ENCODE measurements at places on chromosomes 12 and 14.

GRCh38 chr12:49296034-49296835 is 1.3 kb downstream of the PRPH start:
- peak; percentile 13 for DNase-seq

DNA sequence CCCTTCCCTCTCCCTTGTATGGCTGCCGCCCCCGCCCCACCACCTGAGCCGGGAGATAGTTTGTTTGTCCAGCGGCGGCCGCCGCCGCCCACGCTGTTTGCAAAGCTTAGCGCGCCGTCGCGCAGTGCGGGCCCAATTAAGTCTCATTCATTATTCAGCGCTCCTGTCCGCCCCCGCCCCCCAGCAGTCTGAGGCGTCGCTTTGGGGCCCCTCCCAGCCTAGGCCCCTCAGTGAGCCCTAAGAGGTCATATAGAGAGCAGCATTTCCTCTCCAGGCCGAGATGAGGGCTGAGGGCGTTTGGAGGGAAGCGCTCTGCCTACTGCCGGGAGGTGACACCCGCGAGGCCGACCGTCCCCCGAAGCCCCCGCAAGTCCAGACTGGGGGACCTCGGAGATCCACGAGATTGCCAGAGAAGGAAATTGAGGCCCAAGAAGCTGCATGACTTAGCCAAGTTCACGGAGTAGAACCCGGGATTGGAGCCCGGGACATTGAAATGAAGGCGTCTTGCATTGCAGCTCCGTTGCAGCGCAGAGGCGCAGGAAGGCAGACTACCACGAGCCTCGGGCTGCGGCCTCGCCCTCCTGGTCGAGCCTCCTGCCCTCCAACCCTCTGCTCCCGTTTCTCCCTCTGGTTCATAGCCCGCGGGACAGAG is at the start of gene DNAJC22:
TSS of gene DNAJC22 (plus strand) at position 230 of the 652 bp plus-strand sequence. CDS start 1,985 bp downstream, outside the sequence.
- no peak for DNase-seq

GRCh38 chr12:33245434-33245833 is 194.2 kb downstream of the SYT10 start:
- DNase-seq = no peak

DNA sequence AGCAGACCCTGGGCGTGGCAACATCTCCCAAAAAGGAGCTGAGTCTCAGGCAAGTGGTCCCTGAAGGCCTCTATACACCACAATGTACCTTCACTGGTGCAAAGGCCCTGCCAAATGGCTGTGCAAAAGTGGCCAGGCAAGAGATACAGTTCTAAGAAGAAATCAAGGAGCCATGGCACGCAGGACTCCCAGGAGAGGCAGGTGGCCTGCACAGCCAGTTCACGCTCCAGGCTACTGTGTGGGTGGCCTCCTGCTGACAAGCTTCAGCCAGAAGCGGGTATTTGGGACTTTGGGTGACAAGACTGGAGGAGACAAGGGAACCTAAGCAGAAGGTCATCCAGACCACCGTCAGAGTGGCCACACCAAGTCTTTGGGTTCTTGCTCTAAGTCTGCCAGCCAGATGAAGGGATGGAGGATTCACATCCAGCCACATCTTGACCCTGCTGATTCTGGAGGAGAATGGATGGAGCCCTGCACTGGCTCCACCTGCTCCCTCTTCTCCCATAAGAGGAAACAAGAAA is 20.5 kb upstream of the ZFP36L1 start:
- DNase-seq = no peak

- no peak for DNase-seq
These were observed 322.2 kb downstream of the TMEM121 start for GRCh38 chr14:105848570-105848969.

- DNase-seq = peak; percentile 17
These were observed 8.0 kb downstream of the SCNN1A start for GRCh38 chr12:6367065-6367968.

DNA sequence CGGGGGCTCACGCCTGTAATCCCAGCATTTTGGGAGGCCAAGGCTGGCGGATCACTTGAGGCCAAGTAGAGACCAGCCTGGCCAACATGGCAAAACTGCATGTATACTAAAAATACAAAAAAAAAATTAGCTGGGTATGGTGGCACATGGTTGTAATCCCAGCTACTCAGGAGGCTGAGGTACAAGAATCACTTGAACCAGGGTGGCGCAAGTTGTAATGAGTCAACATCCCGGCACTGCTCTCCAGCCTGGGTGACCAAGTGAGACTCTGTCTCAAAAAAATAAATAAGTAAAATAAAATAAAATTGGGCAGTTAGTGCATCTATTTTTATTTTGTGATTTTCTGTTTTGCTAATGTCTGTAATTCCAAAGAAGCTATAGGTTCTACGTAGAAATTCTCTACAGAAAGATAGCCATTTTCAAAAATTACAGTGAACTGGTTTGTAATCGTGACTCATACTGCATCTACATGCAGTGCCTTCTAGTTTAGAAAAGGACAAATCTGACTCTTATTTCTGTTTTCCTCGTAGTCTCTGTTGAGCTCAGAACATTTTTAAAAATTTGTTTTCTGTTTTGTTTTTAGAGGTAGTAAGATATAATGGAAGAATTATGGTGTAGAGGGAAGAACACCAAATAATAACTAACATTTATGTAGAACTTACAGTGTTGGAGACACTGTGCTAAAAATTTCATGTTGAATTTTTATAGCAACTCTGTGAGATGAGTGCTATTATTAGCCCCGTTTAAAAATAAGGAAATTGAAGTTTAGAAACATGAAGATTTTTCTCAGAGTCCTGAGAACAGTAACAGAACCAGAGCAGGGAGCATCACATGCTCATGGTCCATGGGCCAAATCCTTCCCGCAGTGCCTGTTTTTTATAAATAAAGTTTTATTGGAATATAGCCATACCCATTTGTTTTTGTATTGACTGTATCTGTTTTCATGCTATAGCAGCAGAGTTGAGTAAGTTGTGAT is 201.2 kb downstream of the SYNE2 start:
- no peak for DNase-seq

GRCh38 chr14:94372021-94372605 is 16.3 kb downstream of the SERPINA1 start:
- DNase-seq = no peak

GRCh38 chr12:67927324-67927723 is 61.9 kb upstream of the IFNG-AS1 start:
- DNase-seq = no peak

- DNase-seq = no peak
These were observed 690.9 kb upstream of the LMO3 start for GRCh38 chr12:17296882-17297281.

- DNase-seq = no peak
These were observed 25.1 kb upstream of the ATF7IP start for GRCh38 chr12:14340371-14340770.

DNA sequence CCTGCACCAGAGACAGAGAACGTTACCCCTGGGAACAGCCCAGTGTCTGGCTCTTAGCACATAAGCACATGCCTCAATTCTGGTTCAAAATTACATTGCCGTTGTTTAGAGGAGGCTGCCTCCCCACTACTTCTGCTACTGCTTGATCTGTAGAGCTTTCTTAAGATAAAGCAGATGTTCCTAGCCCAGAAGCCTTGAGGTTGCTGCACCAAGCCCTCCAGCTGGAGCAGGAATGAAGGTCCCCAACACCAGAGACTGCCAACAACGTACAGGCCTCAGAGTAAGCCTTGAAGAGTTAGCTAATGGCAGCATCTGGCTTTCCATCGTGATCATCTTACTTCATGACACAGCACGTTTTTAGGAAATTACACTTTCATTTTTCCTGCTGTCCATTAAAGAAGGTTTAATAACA is 34.7 kb upstream of the AMIGO2 start:
- DNase-seq = no peak

DNA sequence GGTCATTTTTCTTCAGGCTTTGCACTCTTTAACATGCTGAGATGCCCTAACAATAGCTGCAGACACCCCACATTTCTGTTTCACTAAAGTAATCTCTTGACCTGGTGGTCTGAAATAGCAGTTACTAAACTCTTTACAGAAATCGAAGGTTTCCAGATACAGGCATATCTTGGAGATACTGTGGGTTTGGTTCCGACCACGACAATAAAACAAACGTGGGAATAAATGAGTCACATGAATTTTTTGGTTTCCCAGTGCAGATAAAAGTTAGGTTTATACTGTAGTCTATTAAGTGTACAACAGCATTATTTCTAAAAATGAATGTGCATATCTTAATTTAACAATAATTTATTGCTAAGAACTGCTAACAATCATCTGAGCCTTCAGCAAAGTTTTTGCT is 208.7 kb downstream of the EGLN3 start:
- no peak for DNase-seq

DNA sequence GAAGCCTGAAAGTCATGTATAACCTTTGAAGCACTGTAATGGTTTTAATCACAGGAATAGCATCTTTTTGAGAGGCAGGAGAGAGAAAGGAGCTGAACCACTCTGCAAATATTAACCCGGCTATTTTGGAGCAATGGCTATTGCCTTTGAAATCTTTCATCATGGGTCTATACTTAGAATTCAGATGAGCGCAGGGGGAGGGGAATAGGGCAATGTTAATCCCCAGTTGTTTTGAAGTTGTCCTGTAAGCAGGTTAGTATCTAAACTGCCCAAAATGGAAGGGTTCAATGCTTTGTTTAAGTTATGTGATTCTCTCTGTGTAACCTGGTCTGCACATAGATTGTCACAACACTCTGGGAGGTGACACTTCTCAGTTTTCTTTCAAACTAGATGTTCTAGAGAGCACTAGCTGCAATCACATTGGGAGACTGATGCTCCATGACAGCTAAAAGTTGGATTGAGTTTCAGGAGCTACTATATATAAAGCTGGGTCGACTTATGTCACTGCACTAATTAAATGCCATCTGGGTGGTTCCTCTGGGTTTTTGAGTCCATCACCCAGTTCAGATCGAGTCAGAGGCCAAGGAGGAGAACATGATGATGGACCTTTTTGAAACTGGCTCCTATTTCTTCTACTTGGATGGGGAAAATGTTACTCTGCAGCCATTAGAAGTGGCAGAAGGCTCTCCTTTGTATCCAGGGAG is at the start of gene MYF6:
TSS of gene MYF6 (plus strand) at position 509 of the 704 bp plus-strand sequence. CDS start at position 595, 86 bp downstream.
- no peak for DNase-seq

- no peak for DNase-seq
These were observed 14.6 kb downstream of the PSMD9 start for GRCh38 chr12:121903202-121903601.

- DNase-seq = no peak
These were observed 21.1 kb upstream of the VWF start for GRCh38 chr12:6145564-6145963.

DNA sequence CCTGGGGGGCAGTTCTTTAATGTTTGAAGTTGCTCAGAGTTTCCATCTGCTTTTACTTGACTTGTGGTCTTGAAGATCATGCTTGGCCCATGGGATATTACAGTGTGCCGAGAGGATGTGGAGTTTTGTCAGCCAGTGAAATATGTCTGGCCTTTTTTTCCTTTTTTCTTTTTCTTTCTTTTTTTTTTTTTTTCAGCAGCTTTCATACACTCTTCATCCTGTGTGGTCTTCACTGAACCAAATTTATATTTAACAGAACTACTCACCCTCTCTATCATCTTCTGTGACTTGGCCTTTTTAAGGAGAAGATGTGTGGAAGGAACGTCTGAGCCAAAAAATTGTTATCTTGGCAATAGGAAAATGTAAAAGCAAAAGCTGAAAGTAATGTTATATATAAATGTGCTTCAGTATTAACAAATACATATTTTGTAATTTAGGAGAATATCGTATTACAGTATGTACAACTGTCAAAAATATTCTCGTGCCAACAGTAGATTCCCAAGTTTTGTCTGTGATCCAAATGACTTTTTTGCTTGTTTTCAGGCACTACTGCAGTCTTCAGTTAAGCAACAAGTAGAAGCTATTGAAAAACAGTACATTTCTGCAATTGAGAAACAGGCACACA is 200.6 kb downstream of the CCDC91 start:
- no peak for DNase-seq

DNA sequence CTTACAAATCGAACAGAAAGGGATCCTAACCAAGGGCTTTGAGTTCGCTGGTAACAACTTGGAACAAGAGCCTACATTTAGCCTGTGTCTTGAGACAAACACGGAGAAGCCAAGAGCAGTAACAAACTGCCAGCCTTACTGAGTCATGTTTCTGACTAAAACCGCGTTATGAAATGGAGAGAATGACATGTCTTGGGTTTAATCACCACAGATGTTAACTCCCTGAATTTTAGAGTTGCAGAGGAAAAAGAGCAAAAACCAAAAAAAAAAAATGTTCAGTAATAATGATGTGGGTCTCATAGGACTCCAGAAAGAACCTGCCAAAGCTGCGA is 1.0 kb downstream of the BLTP3B start:
- DNase-seq = peak; percentile 29

DNA sequence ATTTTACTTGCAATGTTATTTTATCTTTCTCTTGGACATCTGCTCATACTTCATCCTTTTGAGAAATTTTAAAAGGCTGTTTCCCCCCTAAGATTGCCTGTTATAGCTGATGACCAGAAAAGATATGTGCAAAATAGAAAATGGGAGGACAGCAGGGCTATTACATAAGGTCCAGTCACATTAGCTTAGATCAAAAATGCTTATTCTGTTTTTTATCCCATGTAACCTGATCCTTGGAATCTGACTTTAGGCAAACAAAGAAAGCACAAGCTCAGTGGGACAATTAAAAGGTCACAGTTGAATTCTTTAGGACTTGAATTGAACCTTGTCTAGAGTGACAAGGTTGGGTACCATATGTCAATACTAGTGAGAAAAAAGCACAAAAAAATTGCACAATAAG is 65.1 kb upstream of the TRHDE start:
- no peak for DNase-seq

GRCh38 chr12:93773122-93773871 is 96.1 kb downstream of the CRADD start:
- DNase-seq = no peak
